AG10803 (cell line): ENCODE measurements at places on chromosomes 5 and 9.

DNA sequence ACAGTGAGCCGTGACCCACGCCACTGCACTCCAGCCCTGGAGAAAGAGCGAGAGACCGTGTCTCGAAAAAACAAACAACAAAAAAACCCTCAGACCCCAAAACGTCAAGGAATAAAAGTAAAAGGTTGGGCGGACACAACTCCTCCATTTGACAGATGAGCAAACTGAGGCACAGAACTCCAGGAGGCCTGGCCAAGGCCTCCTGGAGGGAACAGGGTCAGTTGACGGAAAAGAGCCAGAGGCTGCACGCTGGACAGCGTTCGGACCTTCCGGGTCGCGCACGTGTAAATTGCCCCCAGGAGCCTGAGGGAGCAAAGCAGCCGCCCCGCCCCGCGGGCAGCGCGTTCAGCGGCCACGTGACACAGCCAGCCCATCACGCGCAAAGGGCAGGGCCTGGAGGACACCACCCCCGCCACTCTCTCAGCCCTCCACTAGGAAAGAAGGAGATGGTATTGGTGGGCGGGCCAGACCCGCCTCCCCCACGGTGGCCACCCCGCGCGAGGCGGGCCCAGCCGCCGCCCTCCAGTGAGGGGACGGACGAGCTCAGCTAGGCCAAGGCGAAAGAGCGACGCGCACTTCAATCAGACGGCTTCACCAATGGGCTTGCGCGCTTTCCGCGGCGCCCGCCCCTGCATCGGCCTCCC is 81.5 kb downstream of the PTPDC1 start:
- peak; percentile 99 for DNase-seq

- DNase-seq, result no peak
Measured at GRCh38 chr5:167511-167910, 23.8 kb upstream of the LRRC14B start.

DNA sequence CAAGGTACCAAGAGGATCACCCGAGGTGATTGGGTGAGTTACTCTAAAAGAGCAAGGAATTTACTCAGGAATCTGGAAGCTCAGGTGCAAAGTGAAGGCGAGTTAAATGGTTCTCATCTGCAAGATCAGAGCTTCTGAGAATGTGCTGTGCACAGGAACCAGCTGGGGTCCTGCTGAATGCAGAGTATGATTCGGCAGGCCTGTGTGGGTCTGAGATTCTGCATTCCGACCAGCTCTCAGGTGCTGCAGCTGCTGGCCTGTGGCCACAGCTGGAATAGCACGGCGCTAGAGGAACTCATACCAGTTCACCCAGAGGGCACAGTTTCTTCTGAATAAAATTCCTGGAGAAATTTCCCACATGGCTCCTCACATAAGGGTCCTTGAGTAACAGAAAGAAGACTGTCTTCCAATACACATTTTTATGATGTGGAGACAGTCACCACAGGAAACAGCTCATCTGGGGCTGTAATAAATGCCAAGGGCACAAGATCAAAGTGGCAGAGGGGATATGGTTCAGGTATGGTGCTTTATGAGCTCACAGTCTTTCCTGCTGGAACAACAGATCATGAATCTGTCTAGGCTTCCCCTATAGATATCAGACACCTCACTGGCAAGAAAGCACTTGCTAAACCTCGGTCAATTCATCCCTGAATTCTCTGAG is 83.9 kb downstream of the PTPN3 start:
- no peak for DNase-seq

GRCh38 chr9:114302727-114303126 is 20.2 kb upstream of the ORM1 start:
- no peak for DNase-seq

- DNase-seq, result no peak
Measured at GRCh38 chr9:121582641-121583040, 68.8 kb upstream of the DAB2IP start.

GRCh38 chr9:18457510-18457909 is 16.4 kb upstream of the ADAMTSL1 start:
- no peak for DNase-seq

GRCh38 chr5:168219515-168220410 is 71.7 kb upstream of the WWC1 start:
- DNase-seq, result peak; percentile 84

- DNase-seq, result no peak
Measured at GRCh38 chr9:69326261-69326660, 1.2 kb downstream of the ENTREP1 start.

DNA sequence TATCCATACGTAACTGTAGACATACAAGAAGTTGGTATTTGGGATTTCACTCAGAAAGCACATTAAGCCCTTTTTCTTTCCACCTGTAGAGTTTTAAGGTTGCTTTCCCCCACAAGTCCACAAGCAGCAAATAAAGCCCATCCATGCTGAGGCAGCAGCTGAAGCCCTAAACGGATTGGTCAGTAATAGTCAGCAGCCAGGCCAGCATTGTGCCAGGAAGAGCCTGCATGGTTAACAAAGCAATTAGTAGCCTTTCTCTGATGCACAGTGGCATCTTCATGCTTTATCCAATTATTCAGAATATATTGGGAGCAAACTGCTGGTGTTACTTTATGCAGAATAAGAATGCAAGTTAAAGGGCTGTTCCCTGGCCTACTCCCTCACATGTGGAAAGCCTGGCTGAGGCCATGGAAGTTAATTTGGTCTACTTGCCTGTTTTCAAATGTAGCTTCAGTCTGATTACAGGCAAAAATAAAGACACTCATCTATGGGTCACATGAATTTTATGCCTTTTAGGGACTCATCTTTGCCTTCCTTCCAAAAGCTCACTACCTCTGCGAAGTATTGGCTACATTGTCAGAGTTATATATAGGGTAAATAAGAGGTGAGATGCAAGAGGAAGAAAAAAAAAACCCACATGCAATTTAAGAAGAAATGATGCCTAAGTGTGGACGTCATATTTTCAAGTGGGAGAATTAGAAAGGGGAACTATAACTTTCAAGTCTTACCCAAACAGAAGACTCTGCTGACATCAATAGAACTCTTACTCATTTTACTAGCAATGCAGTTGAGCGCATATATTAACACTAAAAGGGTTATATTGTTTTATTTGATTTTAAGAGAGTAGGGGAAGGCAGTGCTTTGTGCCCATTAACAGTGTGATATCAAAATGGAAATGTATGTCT is 15.9 kb downstream of the EBF1 start:
- no peak for DNase-seq

GRCh38 chr9:114282507-114282906 is 40.4 kb upstream of the ORM1 start:
- DNase-seq, result no peak

DNA sequence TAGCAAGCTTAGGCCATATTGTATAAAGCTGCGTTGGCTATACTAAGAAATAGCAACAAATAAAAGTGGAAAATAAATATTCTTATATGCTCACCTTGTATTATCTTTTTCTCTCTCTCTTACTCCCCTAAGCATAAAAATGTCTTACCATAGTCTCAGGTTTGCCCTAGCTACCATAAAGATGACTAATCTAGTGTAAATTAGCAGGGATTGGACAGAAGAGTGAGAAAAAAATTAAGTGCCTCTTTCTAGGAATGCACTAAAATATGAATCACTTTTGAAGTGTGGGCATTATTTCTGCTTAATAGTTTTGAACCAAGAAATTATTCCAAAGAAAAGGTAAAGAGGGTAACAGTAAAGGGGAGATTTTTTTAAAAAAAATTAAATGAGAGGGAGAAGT is 201.3 kb downstream of the HINT1 start:
- DNase-seq, result peak; percentile 31

DNA sequence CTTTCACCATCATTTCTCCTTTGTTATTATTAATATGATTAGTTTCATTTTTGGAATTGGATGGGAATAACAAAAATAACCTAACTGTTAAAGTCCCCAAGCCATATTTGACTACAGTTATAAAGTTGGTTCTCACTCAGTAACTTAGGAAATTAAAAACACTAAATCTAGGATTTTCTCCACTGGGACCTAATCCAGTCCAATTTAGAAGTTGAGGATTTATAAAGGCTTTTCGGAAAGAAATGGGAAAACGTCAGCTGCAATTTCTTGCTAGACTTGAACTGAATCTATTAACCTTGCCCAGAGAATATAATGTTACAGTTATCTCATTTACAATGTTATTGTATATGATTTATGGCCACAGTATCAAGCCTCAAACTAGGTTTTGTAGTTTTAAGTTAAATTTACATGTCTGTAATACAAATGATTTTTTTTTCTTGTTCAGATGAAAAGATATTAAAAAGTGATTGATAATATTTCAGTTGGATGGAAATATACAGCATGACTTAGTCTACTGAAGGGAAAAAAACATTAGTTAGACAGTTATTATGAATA is 524.3 kb upstream of the GRAMD2B start:
- no peak for DNase-seq

GRCh38 chr5:135065306-135066265 is 31.6 kb upstream of the PITX1 start:
- DNase-seq, result no peak

GRCh38 chr5:60978968-60979367 is 34.0 kb downstream of the NDUFAF2 start:
- no peak for DNase-seq

DNA sequence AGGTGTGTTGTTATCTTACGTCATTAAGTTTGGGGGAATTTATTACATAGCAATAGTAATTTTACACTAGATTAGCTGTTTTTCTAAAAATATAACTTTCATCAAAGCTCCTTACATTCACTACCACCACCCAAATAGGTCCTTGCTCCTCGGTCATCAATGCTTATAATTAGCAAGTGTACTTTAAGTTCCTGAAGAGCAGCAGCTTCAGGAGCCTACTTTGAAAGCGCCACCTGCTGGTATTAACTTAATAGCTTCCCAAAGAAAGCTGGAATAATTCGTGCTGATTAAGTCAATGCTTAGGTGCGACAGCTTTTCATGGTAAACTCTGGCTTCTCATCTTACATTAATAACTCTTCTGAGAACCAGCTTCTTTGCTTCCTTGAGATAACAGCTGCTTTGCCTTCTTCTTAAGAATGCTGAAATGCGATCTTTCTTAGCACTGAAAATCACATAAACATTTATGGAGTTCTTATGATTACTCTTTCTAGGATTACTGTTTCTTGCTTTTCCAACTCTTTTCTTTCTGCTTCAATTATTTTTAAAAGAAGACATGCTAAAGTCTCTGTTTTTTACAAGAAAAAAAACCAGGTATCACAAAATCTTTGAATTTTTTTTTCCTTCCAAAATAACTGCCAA is 10.0 kb upstream of the C5 start:
- peak; percentile 69 for DNase-seq

- DNase-seq, result no peak
Measured at GRCh38 chr5:79613549-79613948, 1.3 kb downstream of the TENT2 start.

- DNase-seq, result no peak
Measured at GRCh38 chr5:6182271-6182815, 196.0 kb downstream of the MED10 start.

DNA sequence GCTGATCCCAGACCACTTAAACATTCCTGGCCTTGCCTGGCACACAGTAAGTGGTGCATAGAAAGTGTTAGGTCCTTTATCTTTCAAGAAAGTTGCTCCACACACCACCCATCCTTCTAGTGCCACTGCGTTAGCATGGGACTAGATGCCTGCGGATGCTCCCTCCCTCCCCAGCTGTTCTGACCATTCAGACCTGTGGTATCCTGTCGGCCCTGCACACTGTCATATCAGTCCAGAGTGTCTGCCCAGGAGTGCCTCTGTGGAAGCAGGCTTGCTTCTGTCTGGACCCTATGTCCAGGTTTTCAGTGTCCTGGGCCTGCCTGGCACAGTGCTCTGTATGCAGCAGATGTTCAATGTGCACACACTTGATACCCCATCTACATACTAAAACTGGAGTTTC is 38.3 kb upstream of the SMU1 start:
- no peak for DNase-seq

DNA sequence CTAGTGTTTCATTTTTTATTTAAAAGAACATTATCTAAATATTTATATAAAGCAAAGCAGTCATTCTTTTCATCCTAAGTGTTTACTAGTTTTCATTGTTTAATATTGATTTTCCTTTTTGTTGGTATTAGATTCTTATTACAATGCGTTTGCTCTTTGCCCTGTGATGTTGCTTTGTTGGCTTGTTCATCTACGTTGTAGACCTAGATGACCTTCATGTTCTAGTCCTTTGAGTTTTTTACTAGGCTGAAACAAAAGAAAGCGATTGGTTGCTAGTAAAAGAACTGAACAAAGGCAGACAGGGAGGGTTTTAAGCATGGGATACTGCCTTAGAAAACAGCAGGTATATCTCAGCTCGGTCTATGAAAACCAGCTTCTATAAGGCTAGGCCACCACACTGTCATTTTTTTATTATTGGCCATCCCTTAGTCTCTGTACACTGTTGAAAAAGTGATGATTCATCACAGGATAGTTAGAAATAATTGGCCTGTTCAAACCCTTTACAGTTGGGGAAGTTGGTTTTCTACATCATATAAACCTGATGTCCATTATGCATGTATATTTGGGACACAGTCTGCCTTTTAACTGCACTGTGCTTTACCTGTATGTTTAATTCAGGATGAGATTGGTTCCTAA is 119.0 kb downstream of the ZCCHC7 start:
- DNase-seq, result no peak

DNA sequence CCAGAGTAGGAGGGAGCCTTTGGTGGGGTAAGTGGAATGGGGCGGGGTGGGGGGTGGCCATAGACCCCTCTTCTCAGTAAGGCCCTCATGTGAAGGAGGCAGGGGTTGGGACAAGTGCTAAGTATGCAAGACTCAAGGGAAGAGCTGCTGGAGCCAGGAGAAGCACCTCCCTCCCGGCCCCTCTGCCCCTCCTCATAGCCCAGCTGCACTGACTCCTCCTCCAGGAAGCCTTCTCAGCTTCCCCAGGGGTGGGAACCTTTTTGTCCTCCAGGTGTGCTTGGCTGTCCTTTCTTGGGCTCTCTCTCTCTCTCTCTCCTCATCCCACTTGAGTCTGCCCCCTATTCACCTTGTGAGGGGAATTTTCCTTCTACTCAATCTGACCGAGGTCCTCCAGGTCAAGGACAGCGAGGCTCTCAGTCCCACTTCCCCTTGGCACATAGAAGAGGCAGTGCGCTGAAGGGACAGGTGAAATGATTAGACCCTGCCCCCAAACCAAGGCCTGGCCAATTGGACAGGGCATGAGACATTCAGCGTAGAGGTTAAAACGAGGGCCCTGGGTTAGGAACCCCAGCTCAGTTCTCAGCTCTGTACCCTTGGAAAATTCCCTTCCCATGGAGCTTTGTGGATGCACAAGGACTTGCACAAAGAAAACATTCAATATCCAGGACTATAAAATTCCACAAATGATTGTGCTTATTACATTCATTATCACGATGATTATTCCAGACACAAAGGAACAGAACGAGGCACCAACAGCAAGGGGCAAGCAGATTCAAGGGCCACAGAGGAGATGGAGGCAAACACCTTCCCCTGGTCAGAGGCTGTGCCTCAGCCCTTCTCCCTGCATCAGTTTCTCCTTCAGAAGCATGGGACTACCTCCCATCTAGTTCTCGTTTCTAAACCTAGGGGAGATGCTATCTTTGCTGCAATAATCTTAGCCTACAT is 45.6 kb upstream of the IL17B start:
- DNase-seq, result no peak

GRCh38 chr5:14700478-14701436 is 36.2 kb downstream of the OTULIN start:
- DNase-seq, result no peak

GRCh38 chr5:170341545-170341944 is 44.0 kb upstream of the LCP2 start:
- no peak for DNase-seq

- DNase-seq, result peak; percentile 69
Measured at GRCh38 chr5:94968507-94969095, 316.3 kb downstream of the MCTP1 start.

- no peak for DNase-seq
Measured at GRCh38 chr5:75108931-75109596, 56.7 kb upstream of the GCNT4 start.

GRCh38 chr9:22158927-22159346 is 149.8 kb upstream of the CDKN2B start:
- peak; percentile 65 for DNase-seq
